ENCODE measurements at places on chromosomes 7 and 10.

GRCh38 chr7:39693812-39694211 lies 70.4 kb downstream of the RALA start:
- no peak for DNase-seq

- no peak for DNase-seq
Observed at GRCh38 chr7:140060788-140061606, 1.8 kb downstream of the PARP12 start.

DNA sequence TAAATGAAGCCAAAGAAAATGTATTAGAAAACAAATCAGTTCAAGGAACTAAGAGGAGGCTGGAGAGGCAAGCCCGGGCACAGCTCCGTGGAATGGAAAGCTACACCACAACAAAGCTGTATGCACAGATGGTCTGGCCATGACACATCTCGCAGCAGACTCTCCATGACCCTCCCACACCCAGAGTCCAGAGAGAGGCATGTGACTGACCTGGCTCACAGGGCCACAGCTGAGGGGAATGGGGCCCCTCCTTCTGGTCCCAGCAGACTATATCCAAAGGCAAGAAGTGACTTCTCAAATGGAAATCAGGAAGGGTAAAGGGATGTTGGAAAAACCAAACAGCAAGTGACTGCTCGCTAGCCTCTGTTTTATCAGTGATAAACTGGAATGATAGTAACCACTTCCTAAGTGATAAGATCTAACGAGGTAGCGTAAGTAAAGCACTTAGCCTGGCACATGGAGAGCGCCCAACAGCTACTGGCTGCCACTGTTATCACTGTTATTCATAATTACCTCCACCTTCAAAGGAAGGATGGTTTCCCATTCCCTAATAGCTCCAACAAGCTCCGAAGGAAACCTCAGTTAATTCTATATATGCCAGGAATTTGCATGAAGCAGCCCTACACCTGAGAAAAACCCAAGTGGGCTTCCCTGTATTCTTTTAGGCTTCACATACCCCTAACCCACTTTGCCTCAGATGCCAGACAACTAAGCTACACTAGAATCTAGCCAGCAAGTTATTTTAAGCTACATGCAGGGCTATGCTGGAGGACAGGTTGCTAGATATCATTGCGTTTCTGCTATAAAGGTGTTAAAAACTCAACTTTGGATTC lies 8.4 kb downstream of the OSBPL3 start:
- DNase-seq = no peak

DNA sequence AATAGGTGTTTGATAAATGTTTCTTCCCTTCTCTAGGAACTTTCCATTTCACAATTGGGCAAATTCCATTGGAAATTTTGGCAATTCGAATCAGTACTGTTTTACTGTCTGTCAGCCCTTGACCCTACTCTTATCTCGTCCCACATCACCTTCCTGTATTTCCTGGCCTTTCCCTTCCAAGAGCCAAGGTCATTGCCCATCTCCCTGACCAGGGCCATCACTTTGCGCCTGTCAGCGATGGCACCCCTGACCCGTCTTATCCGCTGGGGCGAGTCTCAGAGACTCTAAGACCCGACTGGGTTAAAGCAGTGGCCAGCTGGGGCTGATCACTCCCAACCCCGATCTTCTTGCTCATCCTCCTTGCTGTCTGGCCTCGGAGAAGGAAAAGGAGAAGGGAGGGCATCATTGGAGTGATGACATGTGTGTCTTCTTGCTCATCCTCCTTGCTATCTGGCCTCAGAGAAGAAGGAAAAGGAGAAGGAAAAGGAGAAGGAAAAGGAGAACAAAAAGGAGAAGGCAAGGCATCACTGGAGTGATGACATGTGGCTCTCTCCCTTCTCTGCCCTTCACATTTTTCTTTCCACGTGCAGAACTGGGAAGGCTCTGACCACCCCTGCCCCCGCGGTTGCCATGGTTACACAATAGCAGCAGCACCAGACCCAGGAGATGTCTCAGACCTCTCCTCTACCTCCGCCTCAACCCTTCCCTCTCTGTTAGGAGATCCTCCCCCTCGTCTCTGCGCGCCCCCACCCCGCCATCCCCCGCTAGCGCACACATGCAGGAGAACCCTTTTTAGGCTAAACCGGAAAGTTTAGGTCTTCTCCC lies 2.0 kb downstream of the SEMA3D start:
- DNase-seq = peak; percentile 39

DNA sequence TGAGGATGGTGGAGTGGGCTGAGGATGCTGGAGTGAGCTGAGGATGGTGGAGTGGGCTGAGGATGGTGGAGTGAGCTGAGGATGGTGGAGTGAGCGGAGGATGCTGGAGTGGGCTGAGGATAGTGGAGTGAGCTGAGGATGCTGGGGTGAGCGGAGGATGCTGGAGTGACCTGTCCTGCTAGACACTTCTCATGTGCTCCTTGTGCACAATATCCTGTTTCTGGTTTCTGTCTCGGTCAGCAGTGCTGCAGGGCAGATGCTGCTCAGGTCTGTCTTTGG lies 29.2 kb downstream of the ANXA8 start:
- no peak for DNase-seq

- no peak for DNase-seq
Observed at GRCh38 chr7:70940597-70940996, 191.3 kb upstream of the GALNT17 start.

- DNase-seq = no peak
Observed at GRCh38 chr7:137670222-137671064, 176.3 kb downstream of the DGKI start.

GRCh38 chr7:1223196-1223981 lies 9.3 kb upstream of the UNCX start:
- no peak for DNase-seq

DNA sequence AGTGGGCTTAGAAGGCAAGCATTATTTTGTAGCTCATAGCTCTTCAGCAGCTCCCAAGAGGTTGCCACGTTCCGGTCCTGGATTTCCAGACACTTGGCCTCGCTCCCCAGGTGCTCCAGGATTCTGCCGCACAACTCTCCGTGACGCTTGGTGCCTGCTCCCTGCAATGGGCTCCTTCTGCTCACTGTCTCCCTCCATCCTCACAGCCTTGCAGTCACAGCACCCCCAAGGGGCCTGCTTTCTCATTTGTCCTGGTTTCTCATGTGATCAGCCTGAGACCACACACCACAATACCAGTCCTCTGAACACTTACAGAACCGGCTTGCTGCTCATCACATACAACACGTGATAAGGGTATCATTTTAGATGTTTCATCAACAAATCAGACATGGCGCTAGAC lies 9.8 kb downstream of the IGFBP3 start:
- no peak for DNase-seq

- no peak for DNase-seq
Observed at GRCh38 chr7:143388051-143388450, 6.9 kb downstream of the ZYX start.

- DNase-seq = no peak
Observed at GRCh38 chr7:44222074-44222473, 21.3 kb downstream of the YKT6 start.

DNA sequence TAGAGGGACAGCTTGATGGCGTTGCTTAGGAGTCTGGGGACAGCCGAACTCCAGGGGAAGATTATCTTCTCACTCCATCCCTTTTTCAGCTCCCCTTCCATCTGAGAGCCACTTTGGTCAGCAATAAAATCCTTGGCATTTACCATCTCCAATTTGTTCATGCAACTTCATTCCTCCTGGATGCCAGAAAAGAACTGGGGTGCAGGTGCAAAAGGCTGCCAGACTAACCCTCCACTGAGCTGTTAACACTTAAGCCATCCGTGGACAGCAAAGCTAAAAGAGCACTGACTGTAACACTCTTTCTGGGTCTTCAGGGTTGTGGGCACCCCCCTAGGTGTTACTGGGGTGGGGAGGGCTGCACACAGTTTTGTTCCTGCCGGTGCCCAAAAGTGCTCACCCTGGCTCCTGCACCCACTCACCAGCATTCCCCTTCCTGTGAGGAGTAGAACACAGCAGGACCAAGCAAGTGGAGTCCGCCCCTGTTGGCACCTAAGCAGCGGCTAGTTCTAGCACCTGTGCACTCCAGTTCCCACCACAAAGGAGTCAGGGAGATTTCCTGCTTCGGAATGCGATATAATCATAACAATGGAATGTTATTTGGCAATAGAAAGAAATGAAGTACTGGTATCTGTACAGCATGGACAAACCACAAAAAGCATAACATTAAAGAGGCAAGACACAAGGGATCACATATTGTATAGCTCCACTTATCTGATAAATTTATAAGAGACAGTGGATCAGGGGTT lies 95.1 kb downstream of the NPY start:
- peak; percentile 21 for DNase-seq

DNA sequence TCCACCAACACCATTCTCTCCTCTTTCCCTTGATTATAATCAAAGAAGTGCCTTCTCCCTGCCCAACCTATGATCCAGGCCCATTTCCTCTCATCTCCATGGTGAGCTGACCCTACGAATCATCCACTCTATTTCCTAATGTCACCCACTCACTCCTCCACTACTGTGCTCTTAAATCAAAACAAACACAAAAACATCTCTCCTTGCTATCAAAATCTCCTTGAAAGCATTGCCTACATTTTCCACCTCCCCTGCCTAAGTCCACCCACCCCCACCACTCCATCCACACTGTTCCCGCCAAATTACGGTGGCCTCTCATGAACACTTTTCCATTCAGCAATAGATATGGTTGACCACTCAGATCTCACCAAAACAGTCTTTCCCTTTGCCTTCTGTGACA lies 5.3 kb downstream of the DYDC1 start:
- DNase-seq = no peak

- no peak for DNase-seq
Observed at GRCh38 chr7:135508883-135509588, 866 bp downstream of the CNOT4 start.

DNA sequence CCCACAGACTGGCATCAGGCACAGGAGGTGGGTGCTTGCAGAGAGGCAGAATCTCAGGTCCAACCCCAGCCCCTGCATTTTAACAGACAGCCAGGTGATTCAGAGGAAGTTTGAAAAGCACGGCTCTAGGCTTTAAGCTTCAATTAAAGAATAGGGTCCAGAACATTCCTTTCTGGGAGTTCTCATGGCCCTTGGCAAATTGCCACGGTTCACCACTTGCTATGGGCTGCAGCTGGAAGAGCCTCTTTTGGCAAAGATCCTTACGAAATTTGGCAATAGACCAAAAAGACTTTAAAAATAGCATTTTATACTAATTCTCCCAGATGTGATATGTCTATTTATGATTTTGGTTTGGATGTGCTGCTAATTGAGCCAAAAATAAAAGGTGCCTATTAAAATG lies 148.1 kb downstream of the ITGA8 start:
- DNase-seq = peak; percentile 77

GRCh38 chr7:135650831-135651573 lies 11.3 kb upstream of the STMP1 start:
- peak; percentile 70 for DNase-seq

DNA sequence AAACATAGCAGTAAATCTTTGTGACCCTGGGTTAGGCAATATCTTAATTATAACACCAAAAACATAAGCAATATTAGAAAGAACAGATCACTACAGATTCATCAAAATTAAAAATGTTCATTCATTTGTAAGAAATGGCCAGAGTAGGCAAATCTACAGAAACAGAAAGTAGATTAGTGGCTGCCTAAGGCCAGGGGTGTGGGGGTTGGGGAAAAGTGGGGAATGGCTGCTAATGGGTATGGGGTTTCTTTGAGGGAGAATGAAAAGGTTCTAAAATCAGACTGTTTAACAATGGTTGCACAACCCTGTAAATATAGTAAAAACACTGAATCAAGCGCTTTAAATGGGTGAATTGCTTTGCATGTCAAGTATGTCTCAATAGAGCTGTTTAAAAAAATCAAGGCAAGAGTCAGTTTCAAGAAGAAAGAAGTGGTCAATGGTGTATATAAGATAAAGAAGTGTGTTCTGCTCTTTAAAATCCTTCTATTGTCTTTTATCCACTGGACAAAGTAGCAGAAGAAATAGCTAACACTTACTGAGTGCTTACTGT lies 42.6 kb downstream of the CDK6 start:
- DNase-seq = no peak

- no peak for DNase-seq
Observed at GRCh38 chr10:110852255-110852896, 19.4 kb upstream of the PDCD4 start.

DNA sequence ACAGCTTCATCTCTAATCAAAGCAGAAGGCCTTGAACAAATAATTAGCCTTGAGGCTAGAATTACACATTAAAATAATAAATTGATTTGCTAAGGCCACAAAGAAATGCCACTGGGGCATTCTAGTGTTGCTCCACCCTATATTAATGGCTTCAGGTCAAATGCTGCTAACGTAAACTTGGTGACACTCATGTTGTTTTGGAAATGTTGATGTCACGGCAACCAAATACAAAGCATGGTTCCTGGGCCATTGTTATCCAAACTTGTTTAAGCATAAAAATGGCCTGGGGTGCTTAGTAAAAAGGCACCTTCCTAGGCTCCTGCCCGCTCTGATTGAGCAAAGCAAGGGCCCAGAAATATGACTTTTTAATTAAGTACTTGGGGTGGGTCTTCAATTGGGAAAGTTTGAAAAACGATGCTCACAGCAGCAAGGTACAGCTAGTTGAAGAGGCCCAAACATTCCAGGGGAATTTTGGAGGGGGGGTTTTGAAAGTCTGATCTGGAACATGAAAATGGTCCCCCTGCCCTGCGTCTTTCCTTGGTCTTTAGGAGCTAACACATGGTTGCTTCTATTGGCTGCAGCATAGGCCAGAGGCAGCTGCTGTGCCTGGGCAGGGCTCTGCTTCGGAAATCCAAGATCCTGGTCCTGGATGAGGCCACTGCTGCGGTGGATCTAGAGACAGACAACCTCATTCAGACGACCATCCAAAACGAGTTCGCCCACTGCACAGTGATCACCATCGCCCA lies 67.8 kb downstream of the ABCC2 start:
- no peak for DNase-seq

DNA sequence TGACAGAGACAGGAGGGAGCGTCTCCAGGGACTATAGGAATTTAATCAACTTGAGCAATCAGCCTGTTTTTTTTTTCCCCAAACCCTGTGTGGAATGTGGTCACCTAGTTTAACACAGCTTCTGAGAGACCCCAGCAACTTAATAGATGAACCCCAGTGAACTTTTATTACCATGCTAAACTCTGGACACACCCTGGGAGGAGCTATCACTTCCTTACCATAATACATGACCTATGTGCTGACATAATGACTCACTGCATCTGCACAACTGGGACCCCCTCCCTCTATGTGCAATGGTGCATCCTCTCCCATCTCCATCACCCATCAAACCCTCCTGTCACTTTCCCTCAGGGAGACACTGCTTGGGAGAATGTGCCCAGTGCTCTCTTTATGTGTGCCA lies 83.7 kb downstream of the EPC1 start:
- no peak for DNase-seq

GRCh38 chr10:60732807-60733516 lies 45.3 kb upstream of the CDK1 start:
- no peak for DNase-seq

GRCh38 chr7:48299580-48300169 lies 128.4 kb downstream of the ABCA13 start:
- peak; percentile 35 for DNase-seq

Measured in fibroblast of skin of left quadriceps (primary cell).